ENCODE measurements at places on chromosomes 16 and 17. TPM values are rescaled to one million over a fixed set of nuclear protein-coding genes. Genes with fewer than 3 reads are reported as not detected.

DNA sequence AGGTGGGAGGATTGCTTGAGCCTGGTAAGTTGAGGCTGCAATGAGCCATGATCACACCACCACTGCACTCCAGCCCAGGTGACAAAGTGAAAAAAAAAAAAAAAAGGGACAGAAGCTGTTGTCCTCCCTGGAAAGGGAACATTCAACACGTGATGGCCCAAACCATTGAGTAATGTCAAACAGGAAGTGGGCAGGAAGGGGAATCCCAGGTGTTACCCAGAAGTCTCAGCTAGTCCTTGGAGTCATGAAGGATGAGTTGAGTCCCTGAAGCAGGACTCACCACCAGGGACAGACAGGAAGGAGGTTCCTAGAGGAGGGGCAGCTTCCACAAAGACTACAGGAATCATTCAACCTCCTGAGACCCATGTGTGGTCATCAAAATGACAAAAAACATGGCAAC is 19.8 kb upstream of the CMIP start:
- DNase-seq: no peak

DNA sequence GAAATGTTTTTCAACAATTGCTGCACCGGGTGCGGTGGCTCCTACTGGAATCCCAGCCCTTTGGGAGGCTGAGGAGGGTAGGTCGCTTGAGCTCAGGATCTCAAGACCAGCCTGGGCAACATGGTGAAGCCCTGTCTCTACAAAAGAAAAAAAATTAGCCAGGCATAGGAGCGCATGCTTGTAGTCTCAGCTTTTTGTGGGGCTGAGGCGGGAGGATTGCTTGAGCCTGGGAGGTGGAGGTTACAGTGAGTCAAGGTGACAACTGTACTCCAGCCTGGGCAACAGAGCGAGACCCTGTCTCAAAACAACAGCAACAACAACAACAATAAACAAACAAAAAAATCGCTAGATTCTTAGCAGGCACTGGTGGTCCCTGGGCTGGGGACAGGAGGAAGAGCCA is 28.5 kb downstream of the IL21R start:
- no peak for DNase-seq

C16orf87 gene
- total RNA-seq: 33.6 TPM

DNA sequence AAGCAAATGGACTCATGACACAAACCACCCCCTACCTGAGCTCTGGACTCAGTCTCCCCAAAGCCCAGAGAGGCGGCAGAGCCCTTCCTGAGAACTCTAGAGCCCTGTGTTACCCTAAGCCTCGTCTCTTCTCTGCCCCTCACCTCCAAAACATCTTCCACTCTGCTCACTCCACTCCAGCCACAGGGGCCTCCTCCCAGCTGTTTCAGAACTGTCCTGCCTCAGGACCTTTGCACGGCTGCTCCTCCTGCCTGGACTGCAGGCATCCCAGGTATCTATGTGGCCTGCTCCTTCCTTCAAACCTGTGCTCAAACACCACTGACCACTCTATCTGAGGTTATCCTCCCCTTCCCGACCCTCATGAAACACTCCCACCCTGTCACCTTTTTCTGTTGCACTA is 12.9 kb upstream of the LITAF start:
- no peak for DNase-seq

GRCh38 chr17:60128171-60128859 is 21.5 kb upstream of the CA4 start:
- DNase-seq: no peak

GSG1L gene
- not detected for total RNA-seq

DNA sequence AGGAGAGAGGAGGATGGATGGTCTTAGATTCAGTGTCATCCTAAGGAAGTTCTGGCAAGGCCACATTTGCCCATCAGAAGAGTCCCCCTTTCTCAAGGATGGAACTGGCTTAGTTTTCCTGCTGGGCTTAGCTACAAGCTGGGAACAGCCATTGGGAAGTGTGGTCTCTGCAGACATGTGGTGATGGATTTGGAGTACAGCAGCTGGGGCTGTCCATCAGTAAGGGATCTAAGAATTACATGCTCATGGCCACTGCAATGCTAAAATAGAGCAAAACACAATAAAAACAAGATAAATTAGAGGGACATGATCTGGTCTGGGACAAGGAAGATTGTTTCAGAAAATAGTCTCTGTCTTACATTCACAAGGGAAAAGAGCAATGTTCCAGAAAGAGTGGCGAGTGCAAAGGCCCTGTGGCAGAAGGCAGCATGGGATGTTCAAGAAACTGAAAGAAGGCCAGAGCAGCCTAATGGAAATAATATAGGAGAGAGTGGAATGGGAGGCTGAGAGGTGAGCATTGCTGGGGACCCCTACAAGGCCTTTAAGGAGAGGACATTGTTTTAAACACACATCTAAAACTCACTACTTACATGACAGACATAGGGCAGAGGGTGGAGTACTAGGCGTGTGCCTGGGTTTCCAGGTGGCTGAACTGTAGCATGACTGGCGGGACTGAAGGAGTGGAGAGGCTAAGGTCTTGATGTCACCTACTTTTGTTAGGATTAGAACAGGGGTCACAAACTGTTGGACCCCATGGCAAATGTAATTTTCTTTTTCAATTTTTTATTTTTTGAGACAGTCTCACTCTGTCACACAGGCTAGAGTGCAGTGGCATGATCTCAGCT is 17.0 kb upstream of the TOX3 start:
- DNase-seq: no peak

DNA sequence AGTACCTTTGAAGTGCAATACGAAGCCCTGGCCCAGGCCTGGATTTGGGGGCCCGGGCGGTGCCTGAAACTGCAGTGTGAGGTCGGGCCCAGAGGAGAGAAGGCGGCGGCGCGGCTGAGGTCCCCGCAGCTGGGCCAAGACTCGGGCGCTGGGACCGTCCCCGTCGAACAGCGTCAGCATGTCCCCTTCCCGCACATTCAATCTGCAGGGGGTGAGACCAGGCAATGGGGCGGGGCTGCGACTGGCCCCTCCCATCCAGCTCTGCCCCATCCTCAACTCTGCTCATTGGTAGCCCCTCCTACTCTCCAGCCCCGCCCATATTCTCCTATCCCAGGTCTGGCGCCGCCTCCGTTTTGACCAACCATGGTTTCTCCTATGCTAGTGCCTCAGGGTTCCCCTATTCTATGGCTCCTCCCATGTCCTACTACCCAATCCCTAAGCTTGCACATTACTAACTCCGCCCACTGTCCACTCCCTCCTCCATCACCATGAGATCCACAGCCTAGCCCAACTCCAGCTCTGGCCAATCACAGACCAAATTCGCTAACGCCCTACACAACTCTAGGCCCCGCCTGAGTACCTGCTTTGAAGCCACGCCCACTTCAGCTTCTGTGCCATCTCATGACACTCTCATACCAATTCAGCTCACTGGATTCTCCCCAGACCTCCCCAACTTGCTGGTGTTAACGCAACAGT is 14.4 kb upstream of the CDIPT start:
- no peak for DNase-seq

Measured in myocyte (in vitro differentiated cells).